ENCODE measurements at places on chromosomes 4 and X. TPM values are rescaled to one million over a fixed set of nuclear protein-coding genes. Genes with fewer than 3 reads are reported as not detected.

DNA sequence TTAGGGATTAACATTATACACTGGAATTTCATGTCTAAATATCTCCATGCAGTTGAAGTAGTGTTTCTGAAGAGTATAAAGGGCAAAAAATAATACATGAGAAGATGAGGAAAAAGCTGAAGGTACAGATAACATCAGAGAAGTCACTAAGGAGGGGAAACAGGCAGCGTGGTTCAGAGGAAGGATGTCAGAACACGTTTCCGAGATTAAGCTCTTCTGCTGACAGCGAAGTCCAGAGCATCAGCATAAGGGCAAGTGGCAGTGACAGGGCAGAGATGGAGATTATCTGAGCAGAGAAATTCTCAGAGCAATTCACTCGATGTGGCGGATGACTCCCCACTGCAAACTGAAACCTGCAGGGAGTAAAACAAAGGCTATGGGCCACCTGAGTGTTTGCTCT lies 443.2 kb upstream of the FRG1 start:
- DNase-seq, result no peak

GRCh38 chr4:183783306-183783705 lies 121.8 kb upstream of the STOX2 start:
- DNase-seq, result no peak

DNA sequence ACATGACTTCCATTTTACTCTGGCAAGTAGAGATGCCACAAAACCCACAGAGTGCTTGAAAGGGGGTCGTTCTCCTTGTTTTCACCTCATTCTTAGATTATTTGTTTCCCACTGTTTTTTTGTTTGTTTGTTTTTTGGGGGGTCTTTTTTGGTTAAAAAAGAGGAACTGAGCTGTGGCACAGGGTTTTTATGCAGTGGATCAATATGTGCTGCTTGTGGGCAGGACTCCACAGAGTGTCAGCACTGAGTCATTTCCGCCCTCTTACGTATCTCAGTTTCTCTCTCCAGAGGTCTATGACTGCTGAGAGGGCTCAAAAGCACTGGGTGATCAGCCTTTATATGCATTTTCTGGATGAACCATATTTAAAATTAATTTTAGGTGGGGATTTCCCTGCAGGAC lies 268.1 kb upstream of the GRID2 start:
- DNase-seq, result no peak

GRCh38 chrX:36575670-36576069 lies 432.5 kb upstream of the FAM47C start:
- DNase-seq, result no peak

- no peak for DNase-seq
Measured at GRCh38 chr4:16150716-16151115, 66.9 kb upstream of the PROM1 start.

- no peak for DNase-seq
Measured at GRCh38 chr4:53734584-53735353, 143.5 kb upstream of the LNX1 start.

DNA sequence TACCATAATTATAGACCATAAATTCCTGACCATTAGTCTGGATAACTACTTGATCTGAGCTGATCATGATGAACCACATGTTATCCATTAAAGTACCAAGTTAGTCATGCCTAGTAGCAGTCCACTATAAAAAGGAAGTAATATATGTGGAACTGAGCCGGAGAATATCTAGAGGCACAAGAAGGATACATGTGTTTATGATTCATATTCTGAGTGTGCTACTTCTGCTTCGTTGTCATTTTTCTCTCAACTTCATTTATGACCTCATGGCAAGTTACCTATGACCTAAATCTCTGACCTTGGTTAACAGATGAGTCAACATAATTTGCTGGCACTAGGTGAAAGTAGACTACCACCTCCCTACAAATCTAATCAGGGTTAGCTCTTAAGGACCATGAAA lies 56.5 kb upstream of the ANKRD17 start:
- no peak for DNase-seq

- no peak for DNase-seq
Measured at GRCh38 chr4:118849867-118850487, 14.1 kb upstream of the SEC24D start.

- DNase-seq, result no peak
Measured at GRCh38 chr4:11455201-11455835, 26.6 kb upstream of the HS3ST1 start.

GRCh38 chr4:54065282-54066087 lies 1.1 kb upstream of the CHIC2 start:
- no peak for DNase-seq

GRCh38 chr4:109494563-109494962 lies 60.9 kb downstream of the SEC24B start:
- DNase-seq, result no peak

DNA sequence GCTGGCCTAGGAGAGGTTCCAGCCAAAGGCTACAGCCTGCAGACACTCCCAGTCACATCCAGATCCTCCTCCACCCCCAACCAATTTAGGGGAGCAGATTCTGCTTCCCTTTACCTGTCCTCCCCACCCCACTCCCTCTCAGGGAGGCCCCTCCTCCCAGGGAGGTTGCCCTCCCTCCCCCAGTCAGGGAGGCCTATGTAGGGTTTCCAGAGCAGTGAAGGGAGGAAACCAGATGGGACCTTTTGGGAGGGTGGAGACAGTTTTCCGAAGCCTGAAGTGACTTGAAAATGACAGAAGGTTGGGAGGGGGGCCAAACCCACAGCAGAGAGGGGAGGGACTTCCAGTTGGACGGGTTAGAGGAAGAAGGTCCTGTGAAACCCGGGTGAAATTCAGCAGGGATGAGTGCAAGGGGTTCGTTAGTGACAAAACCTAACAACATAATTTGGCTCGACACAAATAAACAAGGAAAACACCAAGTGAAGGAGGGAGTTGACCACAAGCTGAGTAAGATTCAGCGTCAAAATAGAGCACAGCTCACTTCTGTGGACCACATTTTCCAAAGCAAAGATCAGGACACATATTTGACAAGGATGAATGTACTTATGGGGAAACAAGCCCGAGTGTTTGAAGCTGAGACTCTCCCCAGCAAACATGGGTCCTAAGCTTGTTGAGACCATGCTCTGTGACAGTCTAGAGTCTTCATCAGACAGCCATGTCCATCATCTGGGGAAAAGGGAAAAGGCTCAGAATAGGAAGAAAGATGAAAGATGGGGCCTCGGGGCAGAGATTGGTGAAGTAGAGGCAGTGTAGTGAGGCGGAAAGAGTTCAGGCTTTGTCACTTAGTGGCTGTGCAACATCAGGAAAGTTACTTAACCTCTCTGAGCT lies 46.4 kb downstream of the PRPS1 start:
- DNase-seq, result no peak

DNA sequence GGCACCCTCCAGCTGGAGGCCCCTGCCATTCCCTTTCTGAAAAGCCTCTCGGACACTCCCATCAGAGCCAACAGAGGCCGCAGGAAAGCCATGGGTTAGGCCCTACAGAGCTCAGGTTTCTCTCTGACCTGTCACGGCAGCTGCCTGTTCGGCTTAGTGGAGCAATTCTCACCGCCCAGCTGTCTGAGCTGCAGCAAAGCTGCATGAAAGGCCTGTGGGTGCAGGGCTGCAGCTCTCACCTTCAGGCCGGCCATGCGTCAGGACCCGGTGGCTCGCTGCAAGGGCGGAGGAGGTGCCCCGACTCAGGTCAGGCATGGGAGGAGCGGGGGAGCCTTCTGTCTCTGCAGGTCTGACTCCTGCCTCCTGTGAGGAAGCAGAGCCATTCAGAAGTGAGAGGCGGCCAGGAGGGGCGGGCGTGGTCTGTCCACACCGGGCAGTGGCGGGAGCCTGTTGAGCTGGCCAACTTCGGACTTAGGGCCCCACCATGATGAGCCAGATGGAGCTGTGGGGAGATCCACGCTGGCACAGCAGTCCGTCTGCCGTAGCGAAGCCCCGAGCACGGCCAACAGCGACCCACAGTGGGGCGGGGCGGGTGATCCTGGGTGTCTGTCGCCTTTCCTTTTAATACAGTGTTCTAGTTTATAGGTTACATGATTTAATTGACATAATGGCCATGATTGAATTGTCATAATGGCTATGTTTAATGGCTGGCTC lies 23.4 kb downstream of the PDE6B start:
- DNase-seq, result no peak

DNA sequence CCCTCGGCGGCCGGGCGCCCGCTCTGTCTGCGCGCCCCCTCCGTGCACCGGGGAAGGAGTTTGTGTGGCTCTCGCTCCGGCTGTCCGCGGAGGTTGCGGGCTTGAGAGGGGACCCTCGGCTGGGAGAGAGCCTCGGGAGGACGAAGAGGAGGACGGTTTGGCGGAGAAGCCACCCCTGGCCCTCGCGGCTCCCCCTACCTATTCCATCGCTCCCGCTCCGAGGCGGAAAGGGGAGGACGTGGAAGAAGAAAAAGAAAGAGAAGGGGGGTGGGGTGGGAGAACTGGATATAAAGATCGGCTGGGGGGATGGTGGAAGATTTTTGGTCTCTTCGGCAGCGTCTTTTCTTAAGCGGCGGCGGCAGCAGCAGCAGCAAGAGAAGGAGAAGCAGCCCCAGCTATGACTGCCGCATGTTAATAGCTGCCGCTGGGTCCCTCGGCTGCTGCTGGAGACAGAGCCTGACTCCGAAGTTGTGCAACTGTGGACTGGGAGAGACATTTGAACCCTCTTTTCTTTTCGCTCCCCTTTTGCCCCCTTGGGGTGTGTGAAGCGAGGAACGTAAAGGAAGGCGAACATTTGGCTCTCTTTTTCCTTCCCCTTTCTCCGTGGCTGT lies 895 bp downstream of the ADGRL3 start:
- DNase-seq, result no peak

DNA sequence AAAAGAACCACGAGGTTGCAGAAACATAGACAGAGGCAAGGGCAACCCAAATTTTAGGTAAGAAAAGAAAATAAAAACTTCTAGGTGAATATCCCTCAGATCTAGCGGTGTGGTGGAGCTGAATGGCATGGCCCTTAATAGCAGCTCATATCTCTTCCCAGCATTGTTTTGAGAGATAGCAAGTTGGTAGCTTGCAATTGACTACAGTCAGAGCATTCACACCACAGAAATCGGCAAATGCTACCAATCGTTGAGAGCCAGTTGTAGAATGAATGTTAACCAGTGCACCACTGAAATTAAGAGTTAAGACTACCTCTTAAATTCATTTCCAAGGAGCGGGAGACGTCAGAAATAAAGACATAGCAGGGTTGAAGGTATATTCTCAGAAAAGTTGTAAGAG lies 184.0 kb upstream of the KIT start:
- no peak for DNase-seq

GRCh38 chrX:123049071-123049625 lies 134.9 kb upstream of the GRIA3 start:
- DNase-seq, result no peak

DNA sequence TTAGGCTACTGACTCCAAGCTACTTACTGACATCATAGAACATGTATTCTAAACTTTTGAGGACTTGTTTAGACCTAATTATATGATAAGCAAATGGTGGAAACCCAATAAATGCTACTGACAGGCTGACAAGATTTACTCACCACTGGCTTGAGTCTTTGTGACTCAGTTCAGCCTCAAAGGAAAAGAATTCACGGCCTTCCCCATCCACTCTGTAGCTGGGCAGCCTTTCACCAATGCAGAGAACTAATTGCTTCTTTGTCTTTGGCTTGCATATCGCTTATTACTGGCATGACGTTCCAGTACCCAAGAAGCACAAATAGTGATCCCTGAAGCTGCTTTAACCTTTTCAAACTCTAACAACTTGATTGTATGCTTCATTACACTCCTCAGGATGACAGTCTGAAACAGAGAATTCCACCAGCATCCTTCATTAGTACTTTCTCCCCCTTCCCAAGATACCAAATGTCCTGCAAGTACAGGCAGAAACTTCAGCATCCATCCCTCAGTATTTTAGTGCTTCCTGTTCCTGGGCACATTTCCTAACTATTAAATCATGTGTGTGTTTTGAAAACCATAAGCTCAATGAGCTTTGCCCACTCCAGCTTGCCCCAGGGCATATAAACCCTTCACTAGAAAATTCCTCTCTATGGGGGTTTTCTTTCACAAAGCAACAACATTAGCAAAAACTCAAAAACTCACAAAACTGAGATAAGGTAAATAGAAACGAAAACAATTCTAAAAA lies 298.1 kb upstream of the SLC7A11 start:
- DNase-seq, result no peak

DNA sequence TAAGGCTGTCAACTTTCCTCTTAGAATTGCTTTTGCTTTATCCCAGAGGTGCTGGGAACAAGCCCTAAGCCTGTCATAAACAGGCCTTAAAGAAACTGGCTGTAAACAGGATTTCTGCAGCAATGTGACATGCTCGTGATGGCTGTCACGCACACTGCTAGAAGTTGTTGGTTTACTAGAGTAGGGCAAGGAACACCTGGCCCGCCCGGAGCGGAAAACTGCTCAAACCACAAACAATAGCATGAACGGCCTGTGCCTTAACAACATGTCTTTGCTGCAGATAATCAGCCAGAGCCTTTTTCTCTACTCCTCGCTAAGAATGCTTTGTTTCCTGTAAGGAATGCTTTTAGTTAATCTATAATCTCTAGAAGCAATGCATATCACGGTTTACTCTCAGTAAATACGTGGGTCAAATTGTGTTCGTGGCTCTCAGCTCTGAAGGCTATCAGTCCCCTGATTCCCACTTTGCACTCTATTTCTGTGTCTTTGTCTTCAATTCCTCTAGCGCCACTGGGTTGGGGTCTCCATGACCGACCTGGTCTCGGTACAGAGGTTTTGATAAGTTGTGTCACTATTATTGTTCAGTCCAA lies 318.3 kb downstream of the GLUD2 start:
- DNase-seq, result no peak

GRCh38 chr4:25727711-25728493 lies 72.3 kb downstream of the SLC34A2 start:
- DNase-seq, result no peak

DNA sequence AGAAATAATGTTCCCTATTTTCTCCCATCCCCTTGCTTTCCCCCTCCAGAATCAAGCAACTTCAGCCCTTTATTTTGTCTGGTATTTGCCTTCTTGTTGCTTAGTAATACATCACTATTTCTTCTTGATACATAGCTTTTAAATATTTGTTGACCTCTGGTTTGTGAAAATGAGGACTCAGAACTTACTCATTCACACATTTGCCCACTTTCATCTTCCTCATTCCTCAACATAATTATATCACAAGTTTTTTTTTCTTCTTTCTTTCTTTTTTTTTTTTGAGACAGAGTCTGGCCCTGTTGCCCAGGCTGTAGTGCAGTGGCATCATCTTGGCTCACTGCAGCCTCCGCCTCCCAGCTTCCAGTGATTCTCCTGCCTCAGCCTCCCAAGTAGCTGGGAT lies 28.9 kb upstream of the NDUFC1 start:
- no peak for DNase-seq

LETM1 gene
- 141 TPM for total RNA-seq

F9 gene
- total RNA-seq, result 0.11 TPM

RASL11B gene
- 0.71 TPM for total RNA-seq

ZNF518B gene
- total RNA-seq, result 16.8 TPM

BST1 gene
- 0.18 TPM for total RNA-seq

RBPJ gene
- 164 TPM for total RNA-seq

CT55 gene
- not detected for total RNA-seq

ZNF141 gene
- total RNA-seq, result 19.4 TPM

CT47A1 gene
- not detected for total RNA-seq

USP11 gene
- total RNA-seq, result 16.0 TPM

SUV39H1 gene
- total RNA-seq, result 23.2 TPM

All from activated T-cell treated with anti-CD3 and anti-CD28 coated beads, Interleukin-2, amount 50 U/mL, for 4 hours (primary cell).